ENCODE measurements at places on chromosomes 3 and 15.

DNA sequence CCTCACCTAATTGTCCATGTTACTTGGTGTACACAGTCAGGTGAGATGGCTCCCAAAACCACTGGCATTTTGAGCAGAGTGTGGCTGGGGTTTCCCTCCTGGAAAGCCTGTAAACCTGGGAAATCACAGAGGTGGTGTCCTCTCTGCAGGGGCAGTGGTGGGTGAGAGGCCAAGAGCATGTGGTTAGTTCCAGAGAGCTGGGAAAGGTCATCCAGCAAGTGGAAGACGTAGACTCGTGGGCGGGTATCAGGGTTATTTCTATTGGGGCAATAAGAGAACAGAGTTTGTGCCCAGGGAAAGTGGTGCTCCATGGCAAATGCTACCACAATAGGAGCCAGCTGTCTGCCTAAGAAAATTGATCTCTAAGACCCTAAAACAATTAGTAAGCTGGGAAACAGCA lies 44.6 kb upstream of the LIMD1 start:
- no peak for DNase-seq

DNA sequence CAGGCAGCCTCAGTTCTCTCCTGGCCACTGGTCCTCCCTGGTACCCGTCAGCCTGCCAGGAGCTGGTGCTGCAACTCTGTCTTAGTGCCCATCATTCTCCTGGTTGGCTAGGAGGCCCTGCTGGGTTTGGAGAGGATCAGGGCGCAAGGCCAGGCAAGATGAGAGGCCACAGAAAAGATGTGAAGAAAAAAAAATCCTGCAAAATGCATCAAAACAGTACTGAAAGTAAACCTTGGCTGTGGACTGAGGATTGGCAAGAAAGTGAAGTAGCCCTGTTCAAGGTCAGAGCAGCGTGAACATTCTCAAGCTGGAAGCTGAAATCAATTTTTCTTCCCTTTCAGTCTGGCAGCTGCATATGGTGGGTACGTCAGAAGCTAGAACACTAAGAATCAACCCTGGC lies 74.2 kb downstream of the GTF2E1 start:
- no peak for DNase-seq

DNA sequence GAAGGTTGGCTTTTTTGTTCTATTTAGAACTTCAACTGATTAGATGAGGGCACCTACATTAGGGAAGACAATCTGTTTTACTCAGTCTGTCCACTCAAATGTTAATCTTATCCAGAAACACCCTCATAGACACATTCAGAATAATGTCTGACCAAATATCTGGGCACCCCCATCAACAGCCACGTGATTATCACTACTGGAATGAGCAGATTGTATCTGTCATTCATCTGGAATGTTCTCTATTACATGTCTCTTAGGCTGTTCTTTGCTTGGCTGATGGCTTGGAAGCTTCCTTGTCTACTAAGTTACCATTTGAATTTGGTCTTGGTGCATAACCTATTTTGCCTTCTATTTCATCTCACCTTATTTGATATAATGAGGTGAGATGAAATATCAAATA lies 15.7 kb upstream of the LRRC58 start:
- DNase-seq: no peak

- no peak for DNase-seq
Observed at GRCh38 chr3:11140713-11141104, 13.6 kb upstream of the HRH1 start.

- DNase-seq: no peak
Observed at GRCh38 chr3:108159105-108159504, 63.1 kb downstream of the IFT57 start.

DNA sequence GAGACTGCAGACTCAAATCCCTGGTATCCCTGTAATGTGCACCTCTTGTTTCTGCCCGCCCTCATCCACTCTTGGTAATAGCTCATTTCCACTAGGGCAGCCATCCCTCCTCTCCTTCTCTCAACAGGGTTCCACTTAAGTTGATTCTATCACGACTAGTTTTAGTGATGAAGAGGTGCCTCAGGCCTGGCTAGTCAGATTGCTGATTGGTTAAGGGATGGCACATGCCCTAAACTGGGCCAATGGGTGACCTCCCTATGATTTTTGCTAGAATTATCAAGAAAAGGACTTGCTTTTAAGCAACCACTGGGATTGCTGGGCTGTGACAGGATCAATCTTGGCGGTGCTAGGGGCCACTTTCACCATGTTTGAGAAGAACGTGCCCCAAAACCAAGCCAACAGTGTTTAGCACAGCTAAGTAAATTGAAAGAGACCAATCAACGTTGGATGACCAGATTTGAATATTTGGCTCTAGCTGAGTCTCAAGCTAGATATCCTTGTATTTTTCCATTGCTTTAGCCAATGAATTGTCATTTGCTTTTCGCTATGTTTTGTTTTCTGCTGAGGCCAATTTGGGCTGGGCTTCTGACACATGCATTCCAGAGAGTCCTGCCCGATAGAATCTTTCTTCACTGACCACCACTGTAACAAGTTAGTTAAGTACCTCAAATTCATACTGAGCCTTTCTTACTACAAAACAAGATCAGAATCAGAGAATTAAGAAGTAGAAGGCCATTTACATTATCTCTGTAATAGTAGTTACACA lies 131.0 kb downstream of the PDZRN3 start:
- no peak for DNase-seq

GRCh38 chr15:64694816-64695215 lies 80.6 kb downstream of the RBPMS2 start:
- DNase-seq: no peak

Data from activated CD8-positive, alpha-beta memory T cell treated with anti-CD3 and anti-CD28 coated beads for 1 hour (primary cell).